ENCODE measurements at places on chromosomes 12 and 14. TPM values are rescaled to one million over a fixed set of nuclear protein-coding genes. Genes with fewer than 3 reads are reported as not detected.
A peak's percentile ranks its signal among the peaks of the same experiment; 100 is the strongest.

DNA sequence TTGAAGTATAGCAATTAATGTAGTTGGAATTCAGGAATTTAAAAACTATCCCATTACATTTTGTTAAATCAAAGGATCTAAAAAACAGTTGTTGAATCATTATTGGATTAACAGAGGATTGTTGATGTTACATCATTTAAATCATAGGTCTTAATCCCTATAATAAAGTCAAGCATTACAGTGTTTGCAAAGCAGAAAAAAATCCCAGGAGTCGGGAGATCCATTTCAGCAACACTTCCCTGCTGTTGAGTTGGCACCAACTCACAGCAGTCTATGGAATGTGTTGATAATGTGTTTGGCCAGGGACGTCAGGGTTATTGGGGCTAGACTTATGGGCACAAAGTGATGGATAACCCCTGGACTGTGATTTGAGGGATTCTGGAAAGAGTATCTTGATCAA lies 99.1 kb upstream of the TMTC1 start:
- no peak overlapping the region for H3K4me3 ChIP-seq
- H3K4me1 ChIP-seq, result peaks cover 3% of the 10 kb centered on the region

The RASSF8 gene
- total RNA-seq, result 11.7 TPM

The KIAA0586 gene
- total RNA-seq, result 16.8 TPM

GRCh38 chr14:72902801-72903530 lies 9.1 kb upstream of the DPF3 start:
- H3K27ac ChIP-seq, result no peak overlapping the region
- DNase-seq, result no peak
- H3K4me3 ChIP-seq, result no peak overlapping the region
- no peaks in the 10 kb centered on the region for H3K36me3 ChIP-seq

The OR6C2 gene
- total RNA-seq, result 0.22 TPM

- H3K27ac ChIP-seq, result no peak within 1 kb of the TSS
- H3K4me3 ChIP-seq, result peak within 1 kb of the TSS; percentile 52
- H3K36me3 ChIP-seq, result no peaks in the 10 kb centered on the region
- peaks cover 6% of the 10 kb centered on the region for H3K27me3 ChIP-seq
Observed at GRCh38 chr14:76375947-76376404, at the start of gene ESRRB. ESRRB (plus strand) TSS chr14:76376137; CDS start chr14:76376402, 265 bp downstream.

DNA sequence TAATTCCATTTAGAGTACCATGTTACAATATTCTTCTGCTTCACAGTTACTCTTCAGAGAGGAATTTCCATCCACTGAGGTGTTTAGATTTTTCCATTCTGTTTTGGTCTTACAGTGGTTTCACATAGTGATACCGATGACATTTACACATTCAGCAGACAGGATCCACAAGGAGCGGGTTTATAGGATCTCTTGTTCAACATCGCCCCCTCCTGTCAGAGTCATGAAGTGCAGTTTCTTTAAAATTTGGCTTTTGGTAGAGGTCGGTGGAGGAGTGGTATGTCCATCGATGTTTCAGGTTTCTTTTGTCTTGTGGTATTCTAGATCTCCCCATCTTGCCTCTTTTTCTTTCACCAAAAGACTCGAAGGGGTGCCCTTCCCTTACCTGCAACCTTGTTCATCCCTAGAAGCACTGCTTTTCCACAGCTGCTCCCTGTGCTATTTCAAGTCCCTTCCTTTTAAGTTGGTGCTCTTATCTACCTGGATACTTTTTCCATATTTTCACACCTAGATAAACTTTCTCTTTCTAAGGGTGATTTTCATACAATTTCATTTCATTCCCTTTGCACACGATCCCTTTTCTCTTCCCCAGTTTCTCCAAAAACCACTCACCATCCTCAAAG lies 181.3 kb downstream of the ITPR2 start:
- no peak overlapping the region for H3K4me3 ChIP-seq
- H3K27ac ChIP-seq, result no peak overlapping the region
- H3K27me3 ChIP-seq, result no peaks in the 10 kb centered on the region
- no peak for DNase-seq
- H3K36me3 ChIP-seq, result no peaks in the 10 kb centered on the region

GRCh38 chr14:26522967-26523366 lies 74.9 kb downstream of the NOVA1 start:
- H3K4me1 ChIP-seq, result no peaks in the 10 kb centered on the region
- DNase-seq, result no peak

GRCh38 chr14:104339829-104340228 lies 201.4 kb downstream of the KIF26A start:
- no peaks in the 10 kb centered on the region for H3K4me1 ChIP-seq
- no peaks in the 10 kb centered on the region for H3K27me3 ChIP-seq
- H3K36me3 ChIP-seq, result no peaks in the 10 kb centered on the region
- H3K4me3 ChIP-seq, result no peak overlapping the region

DNA sequence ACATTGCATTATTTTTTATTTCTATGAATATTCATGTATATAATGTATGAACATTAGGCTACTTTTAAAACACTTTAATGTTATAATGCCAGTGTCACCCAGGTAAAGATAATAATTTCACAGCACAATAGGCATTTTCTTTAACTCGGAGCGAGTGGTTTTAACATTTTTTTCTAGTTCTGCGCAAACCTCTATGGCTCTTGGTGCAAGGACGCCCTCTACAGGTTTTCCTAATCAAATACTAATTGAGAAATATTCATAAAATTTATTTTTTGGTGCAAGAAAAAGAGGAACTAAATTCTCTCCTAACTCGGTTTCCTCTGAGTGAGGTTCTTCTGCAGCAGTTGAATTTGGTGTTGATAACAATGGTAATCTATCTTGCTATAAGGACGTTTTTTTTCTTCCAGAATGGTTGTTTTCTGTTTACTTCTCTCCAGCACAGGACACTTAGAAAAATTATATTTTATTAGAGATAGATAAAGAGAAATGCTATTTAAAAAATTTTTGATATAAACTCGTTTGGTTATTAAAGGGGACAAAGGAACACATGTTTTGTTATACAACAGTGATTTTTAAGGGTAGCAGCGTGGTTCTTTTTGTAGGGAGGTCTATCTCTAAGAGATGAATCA lies 2.4 kb upstream of the WIF1 start:
- H3K4me1 ChIP-seq, result peaks cover 8% of the 10 kb centered on the region
- H3K4me3 ChIP-seq, result no peak overlapping the region
- no peak overlapping the region for H3K27ac ChIP-seq
- DNase-seq, result no peak
- H3K27me3 ChIP-seq, result no peaks in the 10 kb centered on the region
- no peaks in the 10 kb centered on the region for H3K36me3 ChIP-seq

GRCh38 chr12:82745063-82745674 lies 58.5 kb downstream of the TMTC2 start:
- H3K27ac ChIP-seq, result no peak overlapping the region
- no peaks in the 10 kb centered on the region for H3K36me3 ChIP-seq
- no peak for DNase-seq
- peaks cover 14% of the 10 kb centered on the region for H3K4me1 ChIP-seq

The EIF2S3B gene
- 0.19 TPM for total RNA-seq

- no peaks in the 10 kb centered on the region for H3K27me3 ChIP-seq
- H3K4me3 ChIP-seq, result no peak overlapping the region
- H3K4me1 ChIP-seq, result no peaks in the 10 kb centered on the region
- H3K27ac ChIP-seq, result no peak overlapping the region
- H3K36me3 ChIP-seq, result no peaks in the 10 kb centered on the region
Observed at GRCh38 chr14:92391726-92392125, 68.8 kb downstream of the SLC24A4 start.

GRCh38 chr14:63039866-63040265 lies 5.4 kb downstream of the KCNH5 start:
- no peak overlapping the region for H3K4me3 ChIP-seq
- no peak overlapping the region for H3K27ac ChIP-seq
- DNase-seq, result no peak
- peaks cover 1% of the 10 kb centered on the region for H3K4me1 ChIP-seq
- no peaks in the 10 kb centered on the region for H3K27me3 ChIP-seq

GRCh38 chr12:108701779-108702441 lies 29.4 kb downstream of the CORO1C start:
- H3K4me1 ChIP-seq, result peaks cover 84% of the 10 kb centered on the region
- no peaks in the 10 kb centered on the region for H3K27me3 ChIP-seq
- peak overlapping the region; percentile 80 for H3K27ac ChIP-seq
- no peaks in the 10 kb centered on the region for H3K36me3 ChIP-seq
- no peak for DNase-seq
- H3K4me3 ChIP-seq, result no peak overlapping the region

GRCh38 chr12:48780381-48781025 lies 8.4 kb downstream of the ADCY6 start:
- H3K27ac ChIP-seq, result peak overlapping the region; percentile 80
- peaks cover 52% of the 10 kb centered on the region for H3K4me1 ChIP-seq
- no peak overlapping the region for H3K4me3 ChIP-seq
- peaks cover 41% of the 10 kb centered on the region for H3K36me3 ChIP-seq
- no peak for DNase-seq

The C14orf132 gene
- total RNA-seq, result 13.5 TPM

GRCh38 chr14:32682214-32682613 lies 256.5 kb upstream of the NPAS3 start:
- H3K36me3 ChIP-seq, result no peaks in the 10 kb centered on the region
- no peaks in the 10 kb centered on the region for H3K27me3 ChIP-seq
- no peak overlapping the region for H3K4me3 ChIP-seq
- DNase-seq, result no peak
- H3K4me1 ChIP-seq, result no peaks in the 10 kb centered on the region
- no peak overlapping the region for H3K27ac ChIP-seq

DNA sequence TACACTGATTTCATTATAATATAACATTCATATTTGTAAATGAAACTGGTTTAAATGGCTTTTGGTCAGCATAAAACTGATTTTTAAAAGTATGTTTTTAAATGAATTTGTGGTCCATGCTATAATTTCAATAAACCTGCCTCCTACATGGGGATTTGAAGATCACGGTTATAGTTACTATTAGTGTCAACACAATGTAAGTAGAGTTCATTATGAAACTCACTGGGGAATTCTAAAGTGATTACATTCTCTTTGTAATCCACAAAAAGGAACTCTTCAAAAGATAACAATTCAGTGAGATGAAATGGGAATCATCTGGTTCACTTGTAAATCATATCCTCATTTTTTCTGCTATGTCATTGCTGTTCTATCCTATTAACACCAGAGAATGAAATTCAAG lies 204.5 kb upstream of the G2E3 start:
- no peaks in the 10 kb centered on the region for H3K36me3 ChIP-seq
- no peak for DNase-seq
- H3K4me1 ChIP-seq, result no peaks in the 10 kb centered on the region

DNA sequence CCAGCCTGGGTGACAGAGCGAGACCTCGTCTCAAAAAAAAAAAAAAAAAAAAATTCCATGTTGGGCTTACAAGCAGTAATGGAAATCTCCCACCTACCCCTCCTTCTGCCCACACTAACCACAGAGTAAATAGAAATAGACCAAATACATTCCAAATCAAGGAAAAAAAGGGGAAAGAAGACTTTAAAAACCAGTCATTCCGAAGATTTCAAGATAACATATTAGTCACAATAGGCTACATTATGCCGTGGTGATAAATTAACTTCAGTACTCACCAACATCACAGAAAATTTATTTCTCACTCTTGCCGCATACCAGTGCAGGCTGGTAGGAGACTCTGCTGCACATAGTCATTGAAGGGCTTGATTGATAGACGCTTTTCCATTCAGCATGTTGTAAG lies 15.5 kb upstream of the ETV6 start:
- H3K27me3 ChIP-seq, result no peaks in the 10 kb centered on the region
- H3K4me1 ChIP-seq, result no peaks in the 10 kb centered on the region
- no peak overlapping the region for H3K4me3 ChIP-seq
- no peak for DNase-seq

- no peak overlapping the region for H3K4me3 ChIP-seq
- no peaks in the 10 kb centered on the region for H3K27me3 ChIP-seq
- H3K36me3 ChIP-seq, result no peaks in the 10 kb centered on the region
- no peaks in the 10 kb centered on the region for H3K4me1 ChIP-seq
- no peak for DNase-seq
Observed at GRCh38 chr14:84646786-84647500, 883.0 kb upstream of the FLRT2 start.

DNA sequence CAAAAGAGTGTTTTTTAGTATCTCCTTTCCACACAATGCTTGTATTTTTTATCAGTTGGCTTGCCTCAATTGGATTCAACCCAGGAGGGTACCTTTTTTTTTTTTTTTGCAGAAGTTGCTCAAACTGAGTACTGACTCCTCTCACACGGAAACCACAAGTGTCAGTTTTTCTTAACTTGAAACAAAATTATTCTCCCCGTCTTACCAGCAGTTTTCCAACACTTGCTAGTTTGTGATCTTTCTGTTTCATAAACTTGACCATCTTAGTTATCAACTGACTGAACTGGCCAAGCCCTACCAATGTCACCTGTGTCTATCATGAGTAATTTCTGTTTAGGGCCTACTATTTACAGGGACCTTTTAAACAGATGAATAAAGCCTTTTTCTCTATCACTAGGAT lies 34.1 kb upstream of the ITPR2 start:
- DNase-seq, result no peak
- no peaks in the 10 kb centered on the region for H3K36me3 ChIP-seq
- no peaks in the 10 kb centered on the region for H3K27me3 ChIP-seq

DNA sequence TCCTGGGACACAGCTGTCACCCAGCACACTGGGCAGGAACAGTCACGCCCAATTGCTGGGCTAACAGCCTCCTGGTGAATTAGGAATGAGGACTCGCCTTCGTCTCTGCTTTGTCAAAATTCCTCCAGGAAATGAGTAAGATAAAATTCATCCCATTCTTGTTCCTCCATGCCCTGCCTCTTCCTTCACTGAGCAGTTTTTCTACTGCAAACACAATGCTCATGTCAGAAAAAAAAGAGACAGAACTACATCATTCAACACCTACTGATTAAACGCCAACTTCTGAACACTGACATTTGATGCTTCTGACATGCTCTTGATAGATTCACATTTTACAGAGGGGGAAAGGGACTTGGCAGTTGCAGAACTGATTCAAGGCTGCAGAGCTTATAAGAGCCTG lies 37.5 kb upstream of the DTX1 start:
- no peaks in the 10 kb centered on the region for H3K36me3 ChIP-seq
- no peak overlapping the region for H3K4me3 ChIP-seq
- no peak overlapping the region for H3K27ac ChIP-seq
- DNase-seq, result no peak
- no peaks in the 10 kb centered on the region for H3K27me3 ChIP-seq

GRCh38 chr12:29656762-29657538 lies 126.8 kb downstream of the TMTC1 start:
- DNase-seq, result no peak
- H3K27me3 ChIP-seq, result no peaks in the 10 kb centered on the region
- H3K4me1 ChIP-seq, result no peaks in the 10 kb centered on the region
- H3K36me3 ChIP-seq, result no peaks in the 10 kb centered on the region

- H3K4me3 ChIP-seq, result no peak overlapping the region
- DNase-seq, result no peak
- no peak overlapping the region for H3K27ac ChIP-seq
- no peaks in the 10 kb centered on the region for H3K36me3 ChIP-seq
- H3K4me1 ChIP-seq, result no peaks in the 10 kb centered on the region
- no peaks in the 10 kb centered on the region for H3K27me3 ChIP-seq
Observed at GRCh38 chr12:93025145-93026103, 96.3 kb upstream of the EEA1 start.

- no peaks in the 10 kb centered on the region for H3K27me3 ChIP-seq
- no peak for DNase-seq
- no peak overlapping the region for H3K4me3 ChIP-seq
- no peaks in the 10 kb centered on the region for H3K36me3 ChIP-seq
- peaks cover 26% of the 10 kb centered on the region for H3K4me1 ChIP-seq
Observed at GRCh38 chr12:124902916-124903315, 11.5 kb downstream of the UBC start.

Measured in esophagus squamous epithelium (tissue), 5 donors.